ENCODE measurements at places on chromosomes 12 and 14. TPM values are rescaled to one million over a fixed set of nuclear protein-coding genes. Genes with fewer than 3 reads are reported as not detected.

Gene SIRT4
- 2.4 TPM for total RNA-seq

Gene DDN
- not detected for total RNA-seq

- DNase-seq, result no peak
These were observed 49.7 kb downstream of the FRS2 start for GRCh38 chr12:69519871-69520270.

DNA sequence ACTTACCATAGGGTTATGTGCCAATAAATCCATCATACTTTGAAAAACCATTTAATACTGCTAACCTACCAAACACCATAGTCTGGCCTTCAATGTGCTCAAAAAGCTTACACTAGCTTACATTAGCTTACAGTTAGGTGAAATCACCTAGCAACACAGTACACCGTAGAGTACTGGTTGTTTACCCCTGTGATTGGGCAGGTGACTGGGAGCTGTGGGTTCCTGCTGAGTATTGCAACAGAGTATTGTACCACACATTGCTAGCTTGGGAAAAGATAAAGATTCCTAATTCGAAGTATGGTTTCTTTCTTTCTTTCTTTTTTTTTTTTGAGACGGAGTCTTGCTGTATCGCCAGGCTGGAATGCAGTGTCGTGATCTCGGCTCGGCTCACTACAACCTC, 5.6 kb downstream of the ATP5MC2 start:
- DNase-seq, result no peak

DNA sequence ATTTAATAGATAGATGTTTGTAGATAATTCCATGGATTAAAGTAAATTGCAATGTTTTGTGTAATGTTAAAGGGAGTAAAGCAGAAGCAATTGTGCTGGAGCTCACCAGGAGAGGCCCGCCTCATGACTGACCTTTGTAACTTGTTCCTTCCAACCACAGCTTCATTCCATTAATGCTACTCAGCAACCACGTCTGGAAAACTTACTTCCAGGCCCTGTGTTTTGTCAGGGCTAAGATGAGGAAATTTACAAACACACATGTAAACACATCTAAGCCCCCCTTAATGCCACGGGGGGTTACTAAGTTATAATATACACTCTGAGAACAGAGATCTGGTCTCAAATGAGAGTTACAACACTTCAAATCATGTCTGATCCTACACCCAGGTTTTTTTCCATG, 12.4 kb downstream of the LUM start:
- no peak for DNase-seq

DNA sequence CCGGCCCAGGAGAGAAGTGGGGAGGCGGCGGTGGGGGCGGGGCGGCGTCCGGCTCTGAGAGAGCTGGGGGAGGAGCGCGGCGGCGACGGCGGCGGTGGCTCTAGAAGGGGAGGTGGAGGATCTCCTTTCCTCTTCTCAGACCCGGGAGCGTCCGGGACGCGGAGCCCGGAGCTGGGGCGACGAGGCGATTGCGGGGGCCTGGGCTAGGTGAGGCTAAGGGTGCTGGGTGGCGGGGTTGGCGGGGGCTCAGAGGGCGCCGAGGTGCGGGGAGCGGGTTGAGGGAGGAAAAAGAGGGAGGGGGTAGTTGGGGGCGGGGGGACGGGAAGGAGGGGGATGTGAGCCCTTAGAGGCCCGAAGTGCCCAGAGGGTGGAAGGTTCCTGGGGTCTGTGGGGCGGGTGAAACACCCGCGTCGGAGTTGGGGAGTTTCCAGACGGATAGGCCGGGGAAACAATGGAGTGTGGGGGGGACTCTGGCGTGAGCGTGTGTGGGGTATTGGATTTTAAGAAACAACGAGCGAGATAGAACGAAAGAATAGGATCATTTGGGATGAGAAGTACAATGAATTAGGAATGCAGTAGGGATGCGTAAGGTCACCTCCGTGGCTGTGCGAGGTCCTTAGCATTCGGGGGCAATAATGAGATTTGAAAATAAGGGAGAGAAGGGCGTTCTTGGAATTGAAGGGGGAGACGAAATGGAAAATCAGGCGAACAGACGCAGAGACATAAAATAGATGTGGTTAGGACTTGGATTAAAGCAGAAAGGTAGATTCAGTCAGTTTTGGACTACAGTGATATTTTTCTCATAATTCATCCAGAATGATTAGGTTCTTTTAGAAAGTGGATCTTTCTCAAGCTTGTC, at the start of gene SPATS2:
Gene SPATS2 (plus strand): TSS at position 82 of the 859 bp plus-strand sequence. CDS start 93,551 bp downstream, outside the sequence.
- DNase-seq, result peak; percentile 82

DNA sequence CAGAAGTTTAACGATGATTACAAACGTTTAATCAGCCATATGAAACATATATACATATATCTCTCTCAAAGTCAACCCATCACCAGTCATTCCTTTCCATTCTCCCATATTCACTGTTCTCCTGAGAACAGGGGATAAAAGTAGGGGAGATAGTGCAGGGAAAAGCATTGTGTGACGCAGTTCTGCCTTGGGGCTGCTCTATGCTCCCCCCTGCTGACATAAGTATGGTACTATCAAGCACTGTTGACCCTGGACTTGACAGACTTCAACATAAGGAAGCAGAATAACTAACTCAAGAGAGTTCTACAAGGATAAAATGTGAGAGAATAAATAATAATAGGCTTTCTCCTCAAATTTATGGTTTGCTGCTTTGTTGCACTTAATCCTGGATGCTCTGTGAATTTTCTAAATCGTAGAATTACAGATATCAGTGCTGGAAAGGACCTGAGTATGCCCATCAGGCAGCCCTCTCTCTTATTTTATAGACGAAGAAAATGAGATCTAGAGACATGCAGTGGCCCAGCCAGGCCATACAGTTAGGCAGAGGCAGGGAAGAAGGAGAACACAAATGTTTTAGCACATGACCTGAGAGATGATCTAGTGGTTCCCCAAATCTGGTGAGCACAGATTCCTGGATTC, 87.2 kb downstream of the SCN8A start:
- DNase-seq, result no peak
